Kidney capillary endothelial cell (primary cell): ENCODE measurements at places on chromosomes 4 and X.
A peak's percentile ranks its signal among the peaks of the same experiment; 100 is the strongest.

DNA sequence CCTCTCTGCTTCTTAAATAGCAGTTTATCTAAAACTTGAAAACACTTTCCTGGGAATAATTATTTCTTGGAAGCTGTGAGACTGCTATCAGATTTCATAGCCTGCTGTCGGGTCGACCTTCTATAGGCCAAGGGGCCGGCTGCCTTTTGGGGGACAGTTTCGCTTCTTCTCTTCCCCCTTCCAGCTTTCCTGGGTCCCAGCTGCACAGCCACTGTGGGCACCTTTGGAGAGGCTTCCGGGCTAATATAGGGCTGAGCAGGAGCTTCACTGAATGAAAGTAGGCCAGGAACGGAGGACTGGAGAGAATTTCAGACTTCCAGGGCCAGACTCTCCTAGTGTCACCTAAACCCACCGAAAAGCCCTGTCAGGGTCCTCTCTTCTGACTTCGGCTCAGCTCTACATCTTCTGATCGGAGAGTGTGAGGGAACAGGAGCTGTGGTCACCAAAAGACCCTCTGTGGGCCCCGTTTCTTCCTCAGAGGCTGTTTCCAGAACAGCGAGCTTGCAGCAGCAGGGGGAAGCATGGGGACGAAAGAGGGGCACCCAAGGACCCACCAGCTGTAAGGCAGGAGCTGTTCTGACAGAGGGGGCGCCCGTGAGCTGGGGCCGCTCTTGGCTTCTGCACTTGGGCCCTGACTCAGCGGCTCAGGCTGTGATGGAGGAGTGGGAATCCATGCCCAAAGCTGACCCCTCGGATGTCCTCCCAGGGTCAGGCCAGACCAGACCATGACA, 620.6 kb downstream of the BCOR start:
- DNase-seq: no peak

- DNase-seq: no peak
These were observed 66.8 kb downstream of the POLA1 start for GRCh38 chrX:24760363-24761000.

GRCh38 chr4:126874533-126874932, 758.2 kb upstream of the INTU start:
- DNase-seq: no peak

DNA sequence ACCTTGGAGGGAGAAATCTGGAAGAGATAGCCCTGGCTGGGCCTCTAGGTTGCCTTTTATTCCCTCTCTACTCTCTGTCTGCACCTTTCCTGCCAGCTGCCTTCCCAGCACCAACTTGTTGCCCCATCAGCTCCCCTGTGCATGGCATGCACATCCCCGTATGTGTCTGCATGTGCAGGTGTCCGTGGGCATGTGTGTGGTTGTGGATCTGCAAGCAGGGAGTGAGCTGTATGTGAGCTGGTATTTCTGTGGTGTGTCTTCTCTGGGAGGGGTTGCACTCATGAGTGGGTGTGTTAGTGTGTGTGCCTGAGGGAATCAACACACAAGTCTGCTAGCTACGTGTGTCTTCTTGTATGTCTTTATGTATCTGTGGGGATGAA, 9.9 kb downstream of the L1CAM start:
- no peak for DNase-seq

DNA sequence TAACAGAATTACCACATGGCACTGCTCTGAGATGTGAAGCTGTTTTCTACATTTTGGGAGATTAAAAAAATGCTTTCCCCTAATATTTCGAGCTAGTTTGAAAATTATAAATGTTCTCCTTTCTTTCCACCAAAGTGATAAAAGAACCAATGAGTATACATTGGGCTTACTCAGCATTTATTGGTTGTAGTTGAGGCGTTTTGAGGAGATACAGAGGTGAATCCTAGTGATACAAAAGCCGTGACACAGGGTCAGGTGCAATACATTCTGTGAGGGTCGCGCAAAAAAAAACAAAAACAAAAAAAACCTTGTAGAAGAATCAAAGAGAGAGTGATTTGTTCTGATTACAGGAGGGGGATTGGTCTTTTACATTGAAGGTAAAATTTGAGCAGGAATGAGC, 32.4 kb upstream of the CYP4V2 start:
- no peak for DNase-seq

- DNase-seq: no peak
These were observed 26.9 kb upstream of the TMPRSS11B start for GRCh38 chr4:68272380-68272779.

DNA sequence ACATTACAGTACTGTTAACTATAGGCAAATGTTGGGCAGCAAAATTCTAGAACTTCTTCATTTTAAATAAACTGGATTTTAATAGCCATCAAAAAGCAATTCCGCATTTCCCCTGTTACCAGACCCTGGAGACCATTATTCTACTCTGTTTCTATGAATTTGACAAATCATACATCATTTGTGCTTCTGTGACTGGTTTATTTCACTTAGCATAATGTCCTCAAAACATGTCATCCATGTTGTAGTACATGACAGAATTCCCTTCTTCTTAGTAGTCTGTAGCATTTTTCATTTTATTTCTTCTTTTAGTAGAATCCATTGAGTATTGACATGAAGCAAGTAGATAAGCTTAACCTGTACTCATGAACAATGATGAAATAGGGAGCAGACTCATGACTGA, 59.4 kb upstream of the PPP4R3C start:
- DNase-seq: no peak

DNA sequence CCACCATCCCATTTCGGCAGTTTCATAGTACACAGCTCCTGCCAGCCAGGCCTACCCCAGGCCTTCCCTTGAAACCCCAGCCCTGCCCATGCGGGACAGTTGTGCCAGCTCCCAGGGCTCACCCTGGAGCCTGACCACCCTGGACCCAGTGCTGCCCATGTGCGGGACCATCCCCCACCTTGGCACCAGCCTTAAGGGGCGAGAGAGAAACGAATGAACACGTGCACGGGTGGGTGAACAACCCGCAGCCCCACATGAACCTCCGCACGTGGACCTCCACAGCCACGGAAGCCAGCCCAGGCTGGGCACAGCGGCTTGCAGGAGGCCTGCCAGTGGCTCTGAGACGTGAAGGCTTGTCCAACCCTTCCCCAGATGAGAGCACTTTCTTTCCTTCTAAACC, 76.0 kb upstream of the MXD4 start:
- DNase-seq: no peak

DNA sequence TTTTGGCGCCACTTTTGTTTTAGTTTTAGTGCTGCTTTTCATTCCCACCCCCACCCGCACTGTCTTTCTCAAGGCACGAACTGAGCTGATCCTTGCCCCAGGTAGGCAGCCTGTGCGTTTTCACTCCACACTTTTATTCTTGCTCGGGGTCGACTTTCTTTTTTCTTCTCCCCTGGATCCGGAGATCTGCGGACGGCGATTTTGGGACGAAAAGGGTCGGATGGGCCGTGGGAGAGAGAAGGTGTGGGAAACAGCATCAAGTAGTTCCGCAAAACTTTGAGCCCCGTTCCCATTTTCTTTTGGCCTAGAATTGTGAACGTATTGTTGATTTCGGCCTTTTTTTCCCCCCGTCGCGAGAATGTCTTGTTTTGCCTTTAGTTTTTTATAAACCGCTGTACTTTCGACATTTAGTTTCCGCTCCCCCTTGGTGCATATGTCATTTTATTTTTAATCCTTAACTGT, 531 bp downstream of the STAG2 start:
- no peak for DNase-seq

DNA sequence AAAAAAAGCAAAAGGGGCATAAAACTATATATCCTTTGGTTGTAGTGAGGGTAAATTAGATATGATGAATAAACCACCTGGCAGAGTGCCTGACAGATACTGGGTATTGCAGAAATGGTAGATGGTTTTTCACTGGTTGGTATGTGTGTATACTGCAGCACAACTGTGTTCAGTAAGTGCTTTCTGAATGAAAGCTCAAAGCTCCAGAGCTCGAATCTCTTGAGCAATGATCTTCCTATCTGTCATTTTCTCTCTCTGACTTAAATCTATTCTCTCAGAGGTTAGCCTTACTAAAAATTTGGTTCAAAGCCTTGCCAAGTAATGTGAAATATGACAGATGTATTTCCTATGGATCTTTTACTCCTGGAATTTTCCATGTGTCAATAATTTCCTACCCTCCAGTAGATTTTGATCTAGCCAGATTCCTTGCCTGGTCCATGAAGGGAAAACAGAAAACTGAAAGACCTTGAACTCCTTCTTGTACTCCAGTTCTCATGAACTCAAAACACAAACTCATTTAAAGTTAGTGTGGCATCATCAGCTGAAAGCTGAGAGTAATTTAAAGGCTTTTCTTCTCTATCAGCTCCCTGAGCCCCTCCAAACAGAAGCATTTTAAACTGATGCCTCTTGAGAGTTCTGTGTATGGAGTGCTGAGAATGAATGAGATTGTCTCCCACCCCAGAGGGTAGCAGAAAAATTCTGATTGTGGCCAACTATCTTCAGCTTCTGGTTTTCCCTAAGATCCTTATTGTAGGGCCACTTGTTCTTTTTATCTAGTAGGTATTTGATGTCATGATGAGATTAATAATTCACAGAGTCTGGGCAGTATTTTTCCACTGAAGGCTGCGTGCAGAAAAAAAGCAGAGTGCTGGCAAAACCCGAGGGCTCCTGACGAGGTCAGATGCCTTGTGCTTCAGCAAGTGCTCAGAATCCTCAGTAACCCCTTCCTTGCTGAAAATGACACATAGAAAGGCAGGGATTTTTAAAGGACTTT, 363.4 kb upstream of the BOD1L1 start:
- DNase-seq: no peak

- DNase-seq: no peak
These were observed 131.7 kb downstream of the FAM53A start for GRCh38 chr4:1552451-1552850.

DNA sequence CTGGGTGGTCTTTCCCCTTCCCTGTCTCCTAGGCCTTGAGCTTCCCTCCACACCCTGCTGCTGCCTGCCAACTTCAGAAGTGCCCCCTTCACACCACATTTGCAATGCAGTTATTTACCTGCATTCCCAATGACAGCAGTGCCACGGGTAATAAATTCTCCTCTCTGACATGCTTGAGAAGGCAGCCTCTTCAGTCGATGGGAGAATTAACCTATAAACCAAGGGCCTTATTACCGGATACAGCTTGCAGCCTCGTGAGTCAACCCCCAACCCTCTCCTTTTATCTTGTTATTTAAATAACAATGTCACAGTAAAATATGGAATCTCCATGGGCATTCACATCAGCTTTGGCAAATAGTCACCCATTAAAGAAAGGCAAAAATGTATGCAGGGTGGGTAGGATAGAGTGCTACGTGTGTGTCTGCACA, 34.7 kb upstream of the LGI2 start:
- no peak for DNase-seq

GRCh38 chr4:31595496-31595895, 875.3 kb downstream of the PCDH7 start:
- no peak for DNase-seq

GRCh38 chr4:187602339-187603092, 393.1 kb upstream of the ZFP42 start:
- peak; percentile 88 for DNase-seq

- no peak for DNase-seq
These were observed 178.4 kb upstream of the GPR101 start for GRCh38 chrX:137212078-137212632.

DNA sequence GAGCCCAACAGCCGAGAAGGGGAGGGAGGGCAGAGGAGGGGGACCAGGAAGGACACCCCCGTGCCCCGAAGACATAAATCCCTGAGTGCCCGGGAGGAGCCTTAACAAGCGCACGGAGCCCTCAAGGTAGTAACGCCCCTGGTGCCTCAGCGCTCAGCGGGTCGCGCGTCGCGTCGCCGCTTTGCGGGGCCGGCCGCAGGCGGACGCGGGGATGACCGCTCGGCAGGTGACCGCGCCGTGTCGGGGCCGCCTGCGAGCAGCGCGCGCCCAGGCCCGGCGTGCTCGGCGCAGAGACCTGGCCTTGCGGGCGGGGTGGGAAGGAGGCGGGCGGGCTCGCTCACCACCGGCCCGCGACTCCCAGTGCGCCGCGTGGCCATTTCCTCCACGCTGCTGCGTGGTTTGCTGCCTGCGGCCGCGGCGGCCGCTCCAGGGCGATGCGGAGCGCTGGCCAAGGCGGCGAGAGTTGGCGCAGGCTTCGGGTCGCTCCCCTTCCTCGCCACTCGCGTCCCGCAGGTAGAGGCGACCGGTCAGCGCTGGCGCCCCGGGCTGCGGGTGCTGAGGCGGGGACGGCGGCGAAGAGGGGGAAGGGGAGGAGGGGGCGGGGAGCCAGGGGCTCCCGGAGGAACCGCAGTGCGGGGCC, 632 bp downstream of the CCSER1 start:
- DNase-seq: no peak

GRCh38 chr4:55808632-55809031, 11.0 kb upstream of the EXOC1L start:
- no peak for DNase-seq

- DNase-seq: peak; percentile 73
These were observed 1.5 kb upstream of the ASMTL start for GRCh38 chrX:1453951-1454785.

DNA sequence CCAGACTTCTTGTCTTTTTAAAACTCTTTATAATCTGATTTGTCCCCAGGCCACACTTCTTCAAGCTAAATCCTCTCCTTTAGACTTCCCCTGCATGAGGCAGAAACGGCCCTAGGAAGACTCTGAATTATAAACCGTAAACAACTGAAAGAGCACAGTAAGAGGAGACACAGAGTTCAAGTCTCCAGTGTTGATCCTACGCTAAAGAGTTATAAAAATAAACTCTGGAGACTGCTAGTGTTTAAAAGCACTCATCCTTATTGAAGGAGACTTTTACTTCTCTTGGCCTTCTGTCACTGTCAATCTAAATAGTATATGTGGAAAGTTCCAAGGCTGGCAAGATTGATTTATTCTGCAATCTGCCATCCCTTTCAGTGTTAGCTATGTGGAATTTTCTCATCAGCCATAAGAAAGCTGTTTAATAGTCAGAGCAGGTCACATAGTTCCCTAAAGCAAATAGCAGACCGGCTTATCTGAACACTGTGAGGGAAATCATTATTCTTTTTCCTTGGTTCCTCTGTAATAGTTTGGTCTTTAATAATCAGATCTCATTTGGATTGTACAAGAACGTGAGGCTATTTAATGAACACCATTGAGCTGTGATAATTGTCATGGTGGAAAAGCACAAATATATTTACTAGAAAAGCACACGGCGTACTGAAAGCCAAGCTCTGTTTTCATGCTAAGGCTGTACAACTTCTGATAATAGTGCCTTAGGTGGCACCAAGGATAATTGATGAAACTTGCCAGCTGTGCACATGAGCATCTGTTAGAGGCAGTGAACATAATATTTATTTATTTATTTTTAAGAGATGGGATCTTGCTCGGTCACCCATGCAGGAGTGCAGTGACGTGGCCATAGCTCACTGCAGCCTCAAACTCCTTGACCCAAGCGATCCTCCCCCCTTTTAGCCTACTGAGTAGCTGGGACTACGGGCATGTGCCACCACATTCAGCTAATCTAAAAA, 157.7 kb downstream of the CEP135 start:
- DNase-seq: no peak

DNA sequence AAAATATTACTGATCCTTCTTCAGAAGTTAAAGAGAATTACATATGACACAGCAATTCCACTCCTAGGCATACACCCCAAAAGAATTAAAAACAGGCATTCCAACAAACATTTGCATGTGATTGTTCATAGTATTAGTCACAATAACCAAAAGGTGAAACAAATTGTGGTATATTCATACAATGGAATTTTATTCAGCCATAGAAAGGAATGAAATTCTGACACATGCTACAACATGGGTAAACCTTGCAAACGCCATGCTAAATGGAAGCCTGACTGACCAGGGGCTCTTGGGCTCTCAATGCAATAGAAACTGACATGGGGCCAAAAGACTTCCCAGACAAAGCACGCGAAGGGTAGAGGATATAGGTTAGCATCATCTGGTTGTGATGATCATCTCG, 62.1 kb upstream of the S100G start:
- DNase-seq: no peak

GRCh38 chr4:107712236-107712635, 7.8 kb downstream of the PAPSS1 start:
- DNase-seq: no peak
